ENCODE measurements at places on chromosomes 7 and 10. TPM values are rescaled to one million over a fixed set of nuclear protein-coding genes. Genes with fewer than 3 reads are reported as not detected.

DNA sequence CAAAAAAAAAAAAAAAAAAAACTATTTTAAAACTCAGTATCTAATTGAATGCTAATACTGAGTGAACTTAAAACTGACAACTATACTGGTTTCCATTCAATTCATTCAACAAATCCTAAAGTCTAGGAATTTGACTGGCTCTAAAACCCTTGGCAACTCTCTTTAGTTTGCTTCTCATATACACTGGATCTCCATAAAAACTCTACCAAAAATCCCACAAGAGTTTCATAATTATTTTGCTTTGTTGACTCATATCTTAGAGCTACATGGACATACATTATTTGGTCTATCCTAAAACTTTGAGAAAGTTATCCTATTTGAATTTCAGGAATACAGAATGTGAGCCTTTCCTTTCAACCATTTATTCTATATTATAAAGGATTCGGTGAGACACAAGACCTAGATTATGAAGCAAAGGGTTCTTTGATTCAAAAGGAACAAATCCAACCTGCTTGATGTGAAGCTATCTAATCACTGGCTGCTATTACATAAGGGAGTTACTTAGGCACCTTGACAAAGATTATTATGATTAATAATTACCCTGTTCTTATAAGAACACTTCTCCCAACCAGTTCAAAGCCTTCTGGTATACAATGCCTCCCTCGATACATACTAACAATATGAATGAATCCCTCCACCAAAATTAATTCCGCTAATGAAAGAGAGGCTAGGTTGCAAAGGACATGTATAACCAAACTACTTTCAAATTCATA, 15.8 kb upstream of the KMT2E start:
- peaks cover 85% of the 10 kb centered on the region for H3K4me1 ChIP-seq
- H3K4me3 ChIP-seq = no peak overlapping the region
- no peaks in the 10 kb centered on the region for H3K27me3 ChIP-seq
- H3K27ac ChIP-seq = no peak overlapping the region
- DNase-seq = no peak

GRCh38 chr7:26784118-26784517, 80.3 kb downstream of the SKAP2 start:
- H3K4me3 ChIP-seq = no peak overlapping the region
- H3K27me3 ChIP-seq = no peaks in the 10 kb centered on the region
- H3K36me3 ChIP-seq = peaks cover 10% of the 10 kb centered on the region
- H3K27ac ChIP-seq = no peak overlapping the region
- no peak for DNase-seq

DNA sequence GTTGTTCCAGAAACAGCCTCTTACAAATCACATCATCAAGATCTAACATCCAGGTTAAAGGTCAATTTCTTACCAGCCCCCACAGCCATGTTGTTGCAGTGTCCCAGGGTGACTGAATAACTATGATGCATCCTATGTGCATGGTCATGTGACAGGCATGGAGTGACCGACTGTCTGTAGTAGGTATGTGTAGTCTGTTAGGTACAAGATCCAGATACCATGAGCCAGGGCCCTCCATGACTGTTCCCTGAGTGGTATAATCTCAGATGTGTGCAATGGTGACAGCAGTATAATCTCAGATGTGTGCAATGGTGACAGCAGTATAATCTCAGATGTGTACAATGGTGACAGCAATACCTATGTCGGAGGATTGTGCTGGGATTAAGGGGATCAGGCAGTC, 8.8 kb downstream of the CDHR3 start:
- no peak for DNase-seq
- no peaks in the 10 kb centered on the region for H3K4me1 ChIP-seq
- no peaks in the 10 kb centered on the region for H3K27me3 ChIP-seq
- no peak overlapping the region for H3K27ac ChIP-seq
- H3K36me3 ChIP-seq = no peaks in the 10 kb centered on the region
- H3K4me3 ChIP-seq = no peak overlapping the region

GRCh38 chr10:131260031-131260430, 51.5 kb downstream of the TCERG1L start:
- peak; percentile 67 for DNase-seq
- no peak overlapping the region for H3K4me3 ChIP-seq
- no peak overlapping the region for H3K27ac ChIP-seq
- no peaks in the 10 kb centered on the region for H3K4me1 ChIP-seq

DNA sequence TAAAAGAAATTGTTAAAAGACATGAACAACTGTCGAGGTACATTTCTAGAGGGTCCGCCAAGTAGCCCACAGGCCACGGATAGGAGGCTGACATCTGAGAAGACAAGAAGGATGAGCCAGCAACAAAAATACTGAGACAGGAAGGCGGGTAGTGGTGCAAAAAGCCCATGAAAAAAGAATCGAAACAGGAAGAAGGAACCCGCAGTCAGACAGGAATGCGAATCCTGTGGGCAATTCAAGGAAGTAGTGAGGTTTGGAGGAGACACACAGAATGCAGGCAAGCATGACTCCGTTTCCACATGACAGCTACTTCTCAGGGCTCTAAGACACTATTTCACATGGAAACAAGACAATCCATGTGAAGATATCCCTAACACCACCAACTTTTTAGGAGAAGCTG, 125.2 kb downstream of the DOCK4 start:
- H3K27me3 ChIP-seq = no peaks in the 10 kb centered on the region
- H3K4me1 ChIP-seq = peaks cover 11% of the 10 kb centered on the region

DNA sequence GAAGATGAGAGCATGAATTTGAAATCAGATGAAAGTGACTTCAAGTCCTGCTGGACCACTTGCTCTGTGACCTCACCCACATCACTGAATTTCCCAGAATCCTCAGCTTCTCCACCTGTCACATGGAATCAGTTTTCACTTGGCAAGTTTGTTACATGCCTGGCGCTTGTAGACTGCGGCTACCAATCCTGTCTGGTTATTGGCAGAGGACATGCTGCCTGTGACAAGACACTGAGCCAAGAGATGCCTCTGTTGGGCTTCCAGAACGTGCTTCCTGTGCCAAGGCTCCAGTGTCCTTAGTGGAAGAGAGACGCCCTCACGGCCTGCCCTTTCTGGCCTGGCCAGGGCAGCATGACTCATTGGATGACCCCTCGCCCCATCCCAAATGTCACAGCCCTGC, 4.4 kb upstream of the MYL10 start:
- H3K27me3 ChIP-seq = peaks cover 6% of the 10 kb centered on the region
- H3K4me3 ChIP-seq = no peak overlapping the region
- no peak overlapping the region for H3K27ac ChIP-seq
- H3K36me3 ChIP-seq = no peaks in the 10 kb centered on the region
- no peak for DNase-seq
- H3K4me1 ChIP-seq = peaks cover 5% of the 10 kb centered on the region

DNA sequence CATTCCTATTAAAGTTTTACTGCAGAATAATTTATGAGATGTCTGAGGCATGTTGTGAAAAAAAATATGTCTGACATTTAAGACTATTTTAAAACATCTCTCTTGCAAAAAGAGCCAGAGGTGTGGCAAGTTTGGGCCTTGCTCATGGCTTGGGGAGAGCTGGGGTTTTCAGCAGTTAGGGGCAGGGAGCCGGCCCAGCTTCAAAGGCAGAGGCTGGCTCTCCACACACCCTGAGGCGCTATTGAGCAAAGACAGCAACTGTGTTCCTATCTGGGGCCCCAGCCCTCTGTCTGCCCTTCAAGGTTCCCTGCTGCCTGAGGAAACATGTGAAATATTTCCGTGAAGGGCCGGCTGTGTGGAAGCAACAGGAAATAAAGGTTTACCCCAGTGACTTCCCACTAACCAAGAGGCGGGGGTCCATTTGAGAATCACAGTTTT, 94.0 kb downstream of the SORBS1 start:
- no peaks in the 10 kb centered on the region for H3K4me1 ChIP-seq
- no peak overlapping the region for H3K4me3 ChIP-seq
- no peak for DNase-seq

- H3K27me3 ChIP-seq = no peaks in the 10 kb centered on the region
- H3K27ac ChIP-seq = no peak overlapping the region
- no peak for DNase-seq
- no peaks in the 10 kb centered on the region for H3K4me1 ChIP-seq
- H3K4me3 ChIP-seq = no peak overlapping the region
- no peaks in the 10 kb centered on the region for H3K36me3 ChIP-seq
These were observed 361.2 kb downstream of the GPR158 start for GRCh38 chr10:25536027-25536426.

Gene SLC13A1
- total RNA-seq = not detected

Gene CAMK2B
- total RNA-seq = not detected

Gene DPYSL4
- total RNA-seq = 0.97 TPM

Gene TSPAN12
- total RNA-seq = 61.2 TPM

Gene TRIM50
- total RNA-seq = not detected

Gene SLK
- 32.0 TPM for total RNA-seq

Measured in spleen (tissue), 13 donors.